Astrocyte of the spinal cord (primary cell): ENCODE measurements at places on chromosomes 16 and 17.

DNA sequence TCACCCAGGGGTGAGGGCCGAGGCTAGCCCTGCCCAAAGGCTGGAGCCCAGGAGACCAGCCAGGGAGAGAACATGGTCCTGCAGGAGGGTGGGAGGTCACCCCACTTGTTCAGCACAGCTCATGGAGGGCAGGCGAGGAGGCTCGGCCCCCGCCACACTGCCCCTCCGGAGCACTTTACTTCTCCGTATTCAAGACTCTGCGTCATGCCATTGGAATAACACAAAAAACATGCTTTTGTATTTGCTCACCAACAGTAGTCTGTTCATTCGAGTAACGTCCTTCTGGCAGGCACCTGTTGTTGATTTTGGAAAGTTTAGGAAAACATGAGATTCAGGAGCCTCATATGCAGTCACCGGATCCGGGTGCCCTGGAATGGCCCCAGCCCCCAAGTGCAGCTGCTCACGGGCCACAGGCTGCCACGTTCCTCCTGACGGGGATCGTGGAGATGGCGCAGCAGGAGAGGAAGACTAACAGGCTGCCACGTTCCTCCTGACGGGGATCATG lies 81.1 kb upstream of the DNAH17 start:
- peak; percentile 81 for DNase-seq

DNA sequence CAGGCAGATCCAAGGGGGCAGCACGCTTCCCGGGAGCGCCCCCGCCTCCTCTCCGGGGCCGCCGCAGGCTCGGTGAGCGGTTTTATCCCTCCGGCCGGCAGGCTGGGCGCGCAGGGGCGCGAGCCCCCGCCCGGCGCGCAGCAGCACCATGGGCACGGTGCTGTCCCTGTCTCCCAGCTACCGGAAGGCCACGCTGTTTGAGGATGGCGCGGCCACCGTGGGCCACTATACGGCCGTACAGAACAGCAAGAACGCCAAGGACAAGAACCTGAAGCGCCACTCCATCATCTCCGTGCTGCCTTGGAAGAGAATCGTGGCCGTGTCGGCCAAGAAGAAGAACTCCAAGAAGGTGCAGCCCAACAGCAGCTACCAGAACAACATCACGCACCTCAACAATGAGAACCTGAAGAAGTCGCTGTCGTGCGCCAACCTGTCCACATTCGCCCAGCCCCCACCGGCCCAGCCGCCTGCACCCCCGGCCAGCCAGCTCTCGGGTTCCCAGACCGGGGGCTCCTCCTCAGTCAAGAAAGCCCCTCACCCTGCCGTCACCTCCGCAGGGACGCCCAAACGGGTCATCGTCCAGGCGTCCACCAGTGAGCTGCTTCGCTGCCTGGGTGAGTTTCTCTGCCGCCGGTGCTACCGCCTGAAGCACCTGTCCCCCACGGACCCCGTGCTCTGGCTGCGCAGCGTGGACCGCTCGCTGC lies 832 bp downstream of the CDK5R1 start:
- peak; percentile 30 for DNase-seq

- DNase-seq = no peak
These were observed 26.0 kb downstream of the TRIM25 start for GRCh38 chr17:56887552-56888467.

- DNase-seq = no peak
These were observed 1.2 kb downstream of the SCPEP1 start for GRCh38 chr17:56979091-56979480.

DNA sequence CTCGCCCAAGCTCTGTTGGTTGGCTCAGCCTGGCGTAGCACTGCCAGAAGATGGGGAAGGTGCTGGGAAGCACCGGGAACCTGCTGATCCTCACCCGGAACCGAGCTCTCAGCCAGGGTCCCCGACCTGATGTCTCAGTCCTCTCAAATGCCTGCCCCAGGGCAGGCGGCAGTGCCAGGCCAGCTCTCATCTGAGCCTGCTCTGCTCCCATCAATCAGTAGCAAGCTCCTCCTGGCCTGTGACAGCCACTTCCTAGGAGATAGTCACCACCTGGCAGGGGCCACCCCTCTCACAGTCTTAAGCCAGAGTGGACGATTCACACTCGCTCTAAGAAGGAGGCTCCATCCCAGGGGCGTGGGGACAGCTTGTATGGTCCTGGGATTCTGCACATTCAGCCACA lies 62.0 kb downstream of the ENGASE start:
- no peak for DNase-seq

DNA sequence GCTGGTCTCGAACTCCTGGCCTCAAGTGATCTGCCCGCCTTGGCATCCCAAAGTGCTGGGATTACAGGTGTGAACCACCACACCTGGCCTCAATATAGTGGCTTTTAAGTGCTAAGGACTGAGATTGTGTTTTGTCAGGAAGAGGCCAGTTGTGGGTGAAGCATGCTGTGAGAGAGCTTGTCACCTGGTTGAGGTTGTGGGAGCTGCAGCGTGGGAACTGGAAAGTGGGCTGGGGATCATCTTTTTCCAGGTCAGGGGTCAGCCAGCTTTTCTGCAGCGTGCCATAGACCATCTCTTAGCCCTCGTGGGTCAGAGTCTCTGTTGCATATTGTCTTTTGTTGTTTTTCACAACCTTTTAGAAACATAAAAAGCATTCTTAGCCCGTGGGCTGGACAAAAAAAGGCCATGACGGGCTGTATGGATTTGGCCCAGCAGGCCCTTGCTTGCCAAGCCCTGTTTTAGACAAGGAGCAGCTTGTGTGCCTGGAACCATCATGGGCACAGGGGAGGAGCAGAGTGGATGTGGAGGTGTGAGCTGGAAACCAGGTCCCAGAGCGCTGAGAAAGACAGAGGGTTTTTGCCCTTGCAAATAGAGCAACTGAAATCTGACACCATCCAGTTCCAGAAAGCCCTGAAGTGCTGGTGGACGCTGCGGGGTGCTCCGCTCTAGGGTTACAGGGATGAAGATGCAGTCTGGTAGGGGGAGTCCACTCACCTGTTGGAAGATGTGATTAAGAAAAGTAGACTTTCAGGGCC lies 5.5 kb downstream of the BIRC5 start:
- DNase-seq = no peak

- no peak for DNase-seq
These were observed 162.2 kb downstream of the COPRS start for GRCh38 chr17:31696703-31697325.

DNA sequence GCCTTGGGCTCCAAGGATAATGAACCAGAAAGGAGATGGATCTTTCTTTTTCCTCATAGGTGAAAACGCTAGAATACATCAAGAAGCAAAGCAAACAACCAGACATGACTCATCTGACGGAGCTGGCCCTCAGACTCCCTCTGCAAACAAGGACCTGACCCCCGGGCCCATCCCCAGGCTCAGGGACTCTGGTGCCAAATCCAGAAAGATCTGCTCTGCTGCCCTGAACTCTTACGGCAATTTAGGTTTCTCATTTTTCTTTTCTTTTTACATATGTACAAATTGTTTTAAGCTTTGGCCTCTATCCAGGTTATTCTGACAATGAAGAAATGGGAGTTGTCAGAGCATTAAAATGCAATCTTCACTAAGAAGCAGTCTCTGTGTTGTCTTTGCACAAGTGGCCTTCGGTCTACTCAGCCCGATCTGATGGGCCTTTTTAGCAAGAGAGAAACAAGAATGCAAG lies 17.7 kb downstream of the KNOP1 start:
- DNase-seq = peak; percentile 72

GRCh38 chr16:3149630-3150345 lies 15.0 kb downstream of the ZNF213 start:
- DNase-seq = peak; percentile 60

DNA sequence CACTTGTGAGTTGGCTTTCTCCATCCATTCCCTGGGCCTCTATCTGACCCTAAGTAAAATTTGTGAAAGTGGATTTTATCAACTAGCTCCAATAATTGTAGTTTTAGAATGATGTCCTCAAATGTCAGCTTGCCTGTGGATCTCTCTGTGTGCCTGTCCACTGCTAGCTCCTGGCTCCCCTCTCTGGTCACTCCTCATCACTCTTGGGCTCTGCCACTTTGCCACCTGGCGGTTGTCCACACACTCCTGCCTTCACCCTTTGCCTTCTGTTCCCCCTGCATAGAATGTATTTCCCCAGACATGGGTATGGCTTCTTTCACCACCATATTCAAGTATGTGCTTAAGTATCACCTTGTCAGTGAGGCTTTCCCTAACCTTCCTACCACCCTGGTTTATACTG lies 19.8 kb downstream of the ANKFN1 start:
- no peak for DNase-seq

- peak; percentile 66 for DNase-seq
These were observed 7.9 kb upstream of the BAHCC1 start for GRCh38 chr17:81387100-81388090.

- DNase-seq = no peak
These were observed 21.8 kb downstream of the CNP start for GRCh38 chr17:41988418-41988817.

- no peak for DNase-seq
These were observed 85.8 kb downstream of the SKAP1 start for GRCh38 chr17:48344251-48344650.
